Psoas muscle (tissue), 8 donors: ENCODE measurements at places on chromosomes 2 and 18. TPM values are rescaled to one million over a fixed set of nuclear protein-coding genes. Genes with fewer than 3 reads are reported as not detected.

Gene FHL2
- 24.7 TPM for polyA plus RNA-seq

Gene LYPD1
- polyA plus RNA-seq, result not detected

Gene CFC1
- polyA plus RNA-seq, result not detected

Gene AGBL5
- polyA plus RNA-seq, result 5.0 TPM

Gene NPPC
- polyA plus RNA-seq, result 0.29 TPM

Gene MLPH
- polyA plus RNA-seq, result 1.9 TPM

Gene TEKT4
- not detected for polyA plus RNA-seq

Gene TXNDC2
- polyA plus RNA-seq, result 0.04 TPM

GRCh38 chr2:8374782-8375181 lies 307.1 kb upstream of the ID2 start:
- no peak for DNase-seq

DNA sequence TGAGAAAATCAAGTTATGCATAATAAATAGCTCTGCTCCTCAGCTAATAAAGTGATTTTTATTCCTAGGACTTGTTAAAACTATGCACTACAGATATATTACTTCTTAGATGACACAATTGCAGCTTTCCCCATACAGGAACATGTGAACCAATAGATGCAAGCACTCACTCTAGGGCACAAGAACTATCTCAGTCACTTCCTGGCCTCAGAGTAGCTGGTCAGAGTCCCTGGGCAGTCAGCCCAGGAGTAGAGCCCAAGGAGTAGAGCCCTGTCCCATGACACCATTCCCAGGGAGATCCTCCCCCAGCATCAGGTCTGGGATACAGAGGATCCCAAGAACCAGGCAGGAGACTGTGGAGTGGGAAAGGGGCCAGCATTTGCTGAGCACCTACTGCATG lies 2.7 kb downstream of the TNS1 start:
- peak; percentile 76 for DNase-seq

- no peak for DNase-seq
Observed at GRCh38 chr2:3487028-3487425, 32.3 kb downstream of the ADI1 start.

- DNase-seq, result no peak
Observed at GRCh38 chr2:101064868-101065549, 62.9 kb downstream of the RPL31 start.

DNA sequence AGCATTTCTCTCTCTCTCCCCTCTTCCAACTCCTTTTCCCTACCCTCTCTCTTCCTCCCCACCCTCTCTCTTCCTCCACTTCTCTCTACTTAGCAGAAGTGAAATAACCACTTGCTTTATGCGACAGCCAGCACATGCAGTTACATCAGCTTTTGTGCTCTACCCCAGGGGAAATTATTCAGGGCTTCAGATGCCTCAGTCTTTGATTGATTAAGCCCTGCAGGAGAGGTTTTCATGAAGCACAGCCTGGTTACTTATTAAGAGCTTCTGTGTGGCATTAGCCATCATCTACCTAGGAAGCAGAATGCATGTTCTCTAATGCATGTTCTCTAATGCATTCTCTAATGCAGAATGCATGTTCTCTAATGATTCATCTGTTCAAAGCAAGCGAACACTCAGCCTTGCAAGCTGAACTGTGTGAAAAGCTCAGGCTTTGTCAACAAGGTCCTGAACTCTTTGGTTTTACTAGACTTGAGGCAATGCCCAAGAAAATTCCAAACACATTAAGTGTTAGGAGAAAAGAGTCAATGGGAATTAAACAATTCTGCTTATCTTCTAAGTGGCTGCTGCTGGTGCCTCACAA lies 56.1 kb downstream of the LHCGR start:
- no peak for DNase-seq
